Natural killer cell treated with Interleukin-12 subunit alpha and Interleukin-12 subunit beta and Interleukin-15 and Interleukin-18, amount 100 ng/mL, for 72 hours (primary cell): ENCODE measurements at places on chromosomes 1 and 21. TPM values are rescaled to one million over a fixed set of nuclear protein-coding genes. Genes with fewer than 3 reads are reported as not detected.

Gene FCRL2
- total RNA-seq = not detected

Gene CD247
- total RNA-seq = 169 TPM

Gene KCNC4
- 2.1 TPM for total RNA-seq

Gene DCST2
- 0.57 TPM for total RNA-seq

Gene NTMT2
- not detected for total RNA-seq
